ENCODE measurements at places on chromosomes 7 and 10. TPM values are rescaled to one million over a fixed set of nuclear protein-coding genes. Genes with fewer than 3 reads are reported as not detected.

The ACTL6B gene
- polyA plus RNA-seq = not detected

The IL2RA gene
- polyA plus RNA-seq = not detected

The POMZP3 gene
- 17.4 TPM for polyA plus RNA-seq

The VIPR2 gene
- not detected for polyA plus RNA-seq

The MLXIPL gene
- 1.8 TPM for polyA plus RNA-seq

The CTTNBP2 gene
- polyA plus RNA-seq = 0.21 TPM

The SEMA3D gene
- polyA plus RNA-seq = 0.05 TPM

The PRSS2 gene
- not detected for polyA plus RNA-seq

The NUTM2A gene
- polyA plus RNA-seq = 0.15 TPM

The ZNF804B gene
- not detected for polyA plus RNA-seq

The UCMA gene
- not detected for polyA plus RNA-seq

The ZPBP gene
- not detected for polyA plus RNA-seq
